Activated CD8-positive, alpha-beta memory T cell treated with anti-CD3 and anti-CD28 coated beads, Interleukin-2, amount 50 U/mL, for 48 hours (primary cell): ENCODE measurements at places on chromosomes 4 and X.

DNA sequence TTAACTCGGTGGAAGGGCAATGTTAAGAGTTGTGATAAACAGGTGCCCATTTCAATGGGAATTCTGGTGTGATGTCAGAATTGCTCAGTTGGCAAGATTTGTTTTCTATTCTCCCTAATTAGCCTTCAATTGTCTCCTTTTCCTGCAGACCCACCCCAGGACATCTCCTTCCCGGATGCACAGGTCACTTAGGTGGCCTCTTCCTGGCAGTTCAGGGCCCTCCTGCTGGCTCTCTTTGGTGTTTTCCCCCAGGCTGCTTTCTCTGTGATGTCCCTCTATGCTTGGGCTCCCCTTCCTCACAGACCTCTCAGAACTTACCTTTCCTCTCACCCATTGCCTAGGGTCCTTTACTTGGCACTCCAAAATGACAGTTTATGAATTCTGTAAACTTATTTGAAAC lies 126.3 kb downstream of the GPAT3 start:
- no peak for DNase-seq

DNA sequence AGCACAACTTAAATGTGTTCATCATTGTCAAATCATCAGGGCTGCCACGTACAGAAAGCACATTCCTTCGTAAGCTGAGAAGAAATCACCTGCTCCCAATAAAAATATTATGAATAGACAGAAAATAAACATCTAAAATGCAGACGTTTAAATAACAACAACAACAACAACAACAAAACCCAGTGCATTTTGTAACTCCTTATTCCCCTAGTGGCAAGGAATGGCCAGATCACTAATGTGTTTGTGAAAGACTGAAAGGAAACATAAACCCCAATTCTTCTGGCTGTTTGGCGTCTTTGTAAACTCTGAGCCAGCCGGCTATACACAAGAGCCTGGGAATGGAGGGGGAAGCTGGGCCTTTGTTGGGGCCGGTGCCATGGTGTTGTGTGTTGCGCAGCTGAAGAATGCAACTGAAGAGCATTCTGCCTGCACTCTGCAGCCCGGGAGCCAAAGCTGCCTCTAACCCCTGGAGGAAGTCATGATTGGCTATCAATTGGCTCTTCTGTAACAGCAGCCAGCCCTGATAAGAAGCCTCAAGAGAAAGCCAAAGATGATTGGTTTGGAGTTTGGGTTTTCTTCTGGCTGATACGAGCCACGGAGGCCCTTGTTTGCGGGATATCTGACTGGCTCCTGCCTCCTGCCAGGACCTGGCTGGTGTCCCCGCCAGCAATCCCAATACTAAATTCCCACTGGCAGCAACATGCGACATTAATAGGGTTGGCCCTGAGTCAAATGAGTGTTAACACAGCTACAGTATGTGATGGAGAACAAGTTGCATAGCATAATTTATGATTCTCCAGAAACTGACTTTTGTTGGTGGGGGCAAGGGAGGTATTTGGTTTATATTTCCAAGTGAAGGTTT lies 89.7 kb upstream of the TFDP3 start:
- DNase-seq, result no peak

DNA sequence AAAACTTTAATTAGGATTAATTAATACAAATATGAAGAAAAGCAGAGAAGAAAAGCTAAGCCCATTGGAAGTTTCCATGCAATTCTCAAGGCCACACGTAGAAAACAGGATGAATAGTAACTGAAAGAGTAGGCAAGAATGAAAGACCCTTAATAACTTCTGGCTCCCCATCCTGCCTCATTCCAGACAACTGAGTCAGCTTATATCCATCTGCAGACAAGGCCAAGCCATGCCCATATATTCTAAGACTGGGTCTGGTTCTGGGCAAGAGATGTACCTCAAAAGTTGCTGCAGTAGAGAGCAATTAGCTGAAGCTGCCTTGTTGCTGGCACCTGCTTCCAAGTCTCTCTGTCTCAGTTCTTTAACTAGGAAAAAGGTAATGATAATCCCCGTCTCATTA lies 244.1 kb downstream of the GPC3 start:
- no peak for DNase-seq

GRCh38 chrX:50881028-50881427 lies 29.5 kb upstream of the BMP15 start:
- DNase-seq, result no peak

DNA sequence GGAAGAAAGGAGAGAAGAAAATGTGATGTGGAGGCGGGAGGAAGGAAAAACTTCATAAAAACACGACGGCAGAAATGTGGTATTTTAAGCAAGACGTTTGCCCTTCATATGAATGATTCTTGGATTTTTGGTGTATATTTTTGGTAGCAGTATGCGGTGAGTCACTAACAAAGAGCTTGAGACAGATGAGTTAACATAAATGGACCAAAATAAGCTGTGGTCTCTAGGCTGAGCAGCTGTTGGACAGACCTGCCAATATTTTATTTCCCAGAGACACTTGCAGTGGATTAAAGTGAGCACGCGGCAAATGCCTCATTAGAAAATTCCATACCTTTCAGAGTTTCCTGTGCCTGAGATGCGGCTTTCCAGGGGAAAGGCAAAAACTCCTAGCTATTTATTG lies 43.1 kb upstream of the RPS6KA3 start:
- DNase-seq, result no peak

DNA sequence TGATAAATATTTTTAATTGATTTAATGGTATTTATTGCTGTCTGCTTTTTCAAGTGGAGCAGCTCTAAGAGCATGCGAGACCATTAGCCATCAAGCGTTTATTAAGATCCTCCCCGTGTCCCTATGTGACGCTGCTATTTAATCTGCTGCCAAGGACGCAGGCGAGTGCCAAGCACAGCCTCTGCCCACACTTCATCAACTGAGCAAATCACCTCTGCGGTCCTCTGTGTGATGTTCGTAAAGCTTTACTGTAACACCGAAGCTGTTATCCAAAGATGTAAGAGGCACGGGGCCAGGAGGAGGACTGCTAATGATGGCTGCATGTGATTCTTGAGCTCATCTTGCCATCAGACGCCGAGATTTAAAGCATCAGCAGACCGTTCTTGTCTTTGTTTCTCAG lies 79.5 kb downstream of the STOX2 start:
- no peak for DNase-seq

- no peak for DNase-seq
Observed at GRCh38 chrX:40933706-40934425, 151.4 kb upstream of the USP9X start.

- no peak for DNase-seq
Observed at GRCh38 chr4:178233906-178234305, 791.7 kb upstream of the AGA start.

- no peak for DNase-seq
Observed at GRCh38 chr4:95190751-95191436, 357.9 kb downstream of the UNC5C start.

GRCh38 chr4:185213877-185214276 lies 4.5 kb downstream of the SNX25 start:
- no peak for DNase-seq

DNA sequence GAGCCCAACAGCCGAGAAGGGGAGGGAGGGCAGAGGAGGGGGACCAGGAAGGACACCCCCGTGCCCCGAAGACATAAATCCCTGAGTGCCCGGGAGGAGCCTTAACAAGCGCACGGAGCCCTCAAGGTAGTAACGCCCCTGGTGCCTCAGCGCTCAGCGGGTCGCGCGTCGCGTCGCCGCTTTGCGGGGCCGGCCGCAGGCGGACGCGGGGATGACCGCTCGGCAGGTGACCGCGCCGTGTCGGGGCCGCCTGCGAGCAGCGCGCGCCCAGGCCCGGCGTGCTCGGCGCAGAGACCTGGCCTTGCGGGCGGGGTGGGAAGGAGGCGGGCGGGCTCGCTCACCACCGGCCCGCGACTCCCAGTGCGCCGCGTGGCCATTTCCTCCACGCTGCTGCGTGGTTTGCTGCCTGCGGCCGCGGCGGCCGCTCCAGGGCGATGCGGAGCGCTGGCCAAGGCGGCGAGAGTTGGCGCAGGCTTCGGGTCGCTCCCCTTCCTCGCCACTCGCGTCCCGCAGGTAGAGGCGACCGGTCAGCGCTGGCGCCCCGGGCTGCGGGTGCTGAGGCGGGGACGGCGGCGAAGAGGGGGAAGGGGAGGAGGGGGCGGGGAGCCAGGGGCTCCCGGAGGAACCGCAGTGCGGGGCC lies 632 bp downstream of the CCSER1 start:
- peak; percentile 54 for DNase-seq
